Activated CD8-positive, alpha-beta T cell treated with anti-CD3 and anti-CD28 coated beads for 36 hours (primary cell): ENCODE measurements at places on chromosomes 11 and 22. TPM values are rescaled to one million over a fixed set of nuclear protein-coding genes. Genes with fewer than 3 reads are reported as not detected.

Gene KCNK4
- total RNA-seq: not detected

GRCh38 chr22:20962491-20962945 is 4.5 kb upstream of the AIFM3 start:
- no peak for DNase-seq

GRCh38 chr11:65593518-65594414 is 1.8 kb downstream of the KCNK7 start:
- DNase-seq: peak; percentile 73

Gene OR51G1
- not detected for total RNA-seq

GRCh38 chr11:77104727-77105126 is 2.1 kb downstream of the OMP start:
- DNase-seq: no peak

Gene MYEOV
- total RNA-seq: not detected

Gene MMP13
- total RNA-seq: not detected

Gene CLNS1A
- 186 TPM for total RNA-seq
